ENCODE measurements at places on chromosomes 2 and 18.

DNA sequence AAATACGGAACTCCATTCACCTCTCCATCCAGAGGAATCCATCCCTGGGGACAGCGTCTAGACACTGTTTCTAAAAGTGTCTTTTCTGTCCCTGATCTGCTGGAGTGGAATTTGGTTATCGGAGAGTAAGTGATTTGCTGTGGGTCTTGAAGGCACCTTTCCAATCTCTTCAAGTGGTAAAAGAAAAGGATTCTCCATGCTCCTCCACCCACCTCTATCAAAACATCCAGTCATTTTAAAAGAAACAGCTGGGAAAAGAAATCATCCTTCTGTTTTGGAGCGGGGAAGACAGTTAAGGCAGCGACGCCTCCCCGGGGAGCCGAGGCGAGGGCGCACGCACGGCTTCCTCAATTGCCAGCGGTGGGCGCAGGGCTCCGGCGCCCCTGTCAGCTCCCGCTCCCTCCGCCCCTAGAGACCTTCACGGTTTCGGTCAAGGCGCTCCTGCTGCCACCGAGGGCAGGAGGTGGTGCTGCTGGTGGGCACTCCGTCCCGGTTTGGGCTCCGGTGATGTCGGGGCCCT lies 547 bp downstream of the SLC35F5 start:
- peak; percentile 69 for DNase-seq

GRCh38 chr2:117065912-117066311 lies 748.6 kb upstream of the DDX18 start:
- no peak for DNase-seq

- DNase-seq, result no peak
Observed at GRCh38 chr2:100417711-100418124, 250 bp upstream of the CHST10 start.

DNA sequence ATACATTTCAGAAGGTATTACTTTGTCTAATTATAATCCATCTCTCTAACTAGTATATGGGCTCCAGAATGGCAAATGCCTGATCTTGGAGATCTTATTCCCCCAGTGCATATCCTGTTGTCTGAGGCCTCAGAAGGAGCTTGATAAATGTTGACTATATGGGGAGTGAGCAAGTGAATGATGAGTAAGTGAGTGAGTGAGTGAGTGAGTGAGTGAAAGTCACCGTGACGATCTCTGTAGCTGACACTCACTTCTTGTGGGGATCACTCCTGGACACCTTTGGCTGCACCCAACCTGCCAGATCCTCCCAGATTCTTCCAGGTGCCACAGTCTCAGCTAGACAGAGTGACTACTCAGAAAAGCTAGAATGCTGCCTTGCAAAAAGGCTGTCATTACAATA lies 2.8 kb downstream of the XDH start:
- no peak for DNase-seq

- no peak for DNase-seq
Observed at GRCh38 chr2:216904554-216904953, 44.7 kb upstream of the TNP1 start.

DNA sequence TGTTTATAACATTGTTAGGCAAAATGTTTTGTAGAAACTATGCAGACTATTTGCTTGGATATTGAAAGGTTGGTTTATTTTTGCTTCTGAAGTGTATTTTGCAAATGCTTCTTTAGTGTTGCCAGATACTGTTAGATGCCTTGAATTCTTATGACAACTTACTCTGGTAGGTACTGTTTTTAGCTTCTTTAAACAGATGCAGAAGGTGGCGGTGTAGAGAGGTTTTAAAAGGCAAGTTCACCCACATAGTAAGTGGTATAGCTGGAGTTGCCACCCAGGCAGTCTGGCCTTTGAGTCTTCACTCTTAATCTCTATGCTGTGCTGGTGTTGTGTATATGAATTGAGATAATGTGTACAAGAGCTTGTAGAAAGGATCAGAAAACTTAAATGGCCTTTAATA lies 3.6 kb downstream of the PCYOX1 start:
- peak; percentile 29 for DNase-seq

DNA sequence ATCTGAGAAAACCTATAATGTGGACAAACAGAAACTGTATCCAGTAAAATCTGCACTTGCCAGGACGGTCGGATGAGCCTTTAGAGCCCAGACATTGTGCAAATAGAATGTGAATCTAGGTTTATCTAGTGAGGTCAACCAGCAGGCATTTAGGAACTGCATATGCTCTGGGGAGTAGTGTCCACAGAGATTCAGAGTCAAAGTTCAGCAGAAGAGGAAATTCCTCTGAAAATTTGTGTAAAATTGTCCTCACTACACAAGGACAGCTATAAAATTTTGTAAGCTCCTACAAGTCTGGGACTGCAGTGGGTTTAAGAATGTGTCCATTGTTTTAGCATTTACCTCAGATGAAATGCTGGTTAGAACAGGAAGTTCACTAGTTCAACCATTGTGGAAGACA lies 9.8 kb upstream of the NDUFV2 start:
- DNase-seq, result no peak

GRCh38 chr2:126208266-126208665 lies 447.7 kb upstream of the GYPC start:
- DNase-seq, result no peak
